ENCODE measurements at places on chromosomes 7 and 10.
A peak's percentile ranks its signal among the peaks of the same experiment; 100 is the strongest.

DNA sequence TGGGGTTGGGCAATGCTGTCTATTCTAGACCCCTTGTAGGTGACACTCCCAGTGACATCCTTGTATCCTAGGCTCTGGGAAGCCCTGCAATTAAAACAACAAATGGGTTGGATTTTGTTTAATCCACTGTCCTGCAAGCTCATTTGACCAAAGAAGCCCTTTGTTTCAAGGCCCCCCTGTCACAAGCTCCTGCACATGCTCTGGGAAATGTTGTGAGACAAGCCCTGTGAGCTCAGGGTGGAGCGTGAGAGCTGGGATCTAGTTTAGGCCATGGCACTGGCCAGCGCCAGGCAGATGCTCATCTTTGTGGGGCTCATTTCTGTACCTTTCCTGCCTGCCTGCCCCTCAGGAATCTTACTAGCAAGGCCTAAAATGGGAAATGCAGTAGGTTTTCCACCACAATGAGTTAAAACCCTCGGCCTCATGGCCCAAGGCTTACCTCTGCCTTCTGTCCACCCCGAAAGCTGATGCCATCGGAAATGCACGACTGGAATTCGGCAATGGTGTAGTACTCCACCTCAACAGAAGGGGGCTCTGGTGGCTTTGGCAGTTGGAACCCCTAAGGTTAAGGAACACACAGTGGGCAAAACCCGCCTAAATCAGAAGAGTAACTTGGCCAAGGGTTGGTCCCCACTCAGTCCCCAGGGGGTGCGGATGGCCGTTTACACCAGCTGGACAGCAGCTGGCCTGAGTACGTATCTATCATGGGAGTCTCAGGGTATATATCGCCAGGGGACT, 112.0 kb downstream of the NEURL1 start:
- no peak for DNase-seq

GRCh38 chr7:94323844-94324243, 70.9 kb upstream of the COL1A2 start:
- DNase-seq: no peak

GRCh38 chr10:114491933-114492332, 87.6 kb upstream of the AFAP1L2 start:
- DNase-seq: no peak

GRCh38 chr10:11260170-11260569, 242.5 kb downstream of the CELF2 start:
- DNase-seq: no peak

DNA sequence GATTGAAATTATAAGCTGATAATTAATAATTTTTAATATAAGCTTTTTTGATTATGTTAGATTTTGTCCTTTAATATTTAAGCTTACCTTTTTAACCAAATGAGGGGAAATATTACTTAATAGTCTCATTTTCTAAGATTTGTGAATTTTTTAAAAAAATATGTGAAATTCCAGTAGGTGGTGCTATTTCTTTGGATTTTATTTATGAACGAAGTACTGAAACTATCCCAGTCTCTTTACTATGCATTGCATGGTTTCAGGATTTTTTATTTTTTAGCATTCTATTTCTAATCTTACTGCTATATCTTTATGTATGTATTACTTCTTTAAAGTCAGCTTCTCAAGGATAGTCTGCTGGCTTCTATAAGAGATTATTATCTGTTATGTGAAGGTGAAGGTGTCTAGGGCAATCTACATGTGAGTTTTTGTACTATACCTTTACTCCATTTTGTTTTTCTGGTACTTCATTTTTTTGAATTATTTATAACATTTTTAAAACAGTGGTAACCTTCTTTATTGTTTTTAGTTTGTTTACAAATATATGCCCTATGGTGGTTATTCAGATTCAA, 78.3 kb downstream of the ATRNL1 start:
- no peak for DNase-seq

DNA sequence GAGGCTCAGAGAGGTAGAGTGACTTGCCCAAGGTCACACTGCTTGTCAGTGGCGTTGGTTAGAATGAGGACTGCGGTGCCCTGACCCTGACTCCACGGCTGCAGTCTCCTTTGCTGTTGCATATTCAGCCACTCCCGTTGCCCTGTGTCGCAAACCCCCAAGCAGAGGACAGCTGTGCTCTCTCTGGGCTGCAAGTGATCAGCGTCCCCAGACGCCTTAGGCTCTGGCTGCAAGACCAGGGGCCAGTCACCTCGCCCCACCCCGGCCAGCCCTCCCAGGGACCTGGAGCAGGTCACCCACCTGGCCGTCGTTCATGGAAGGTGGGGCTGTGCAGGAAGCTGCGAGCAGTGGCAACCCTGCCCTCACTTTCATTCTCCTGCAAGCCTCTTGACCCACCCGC, 51.7 kb upstream of the NANOS1 start:
- DNase-seq: no peak

DNA sequence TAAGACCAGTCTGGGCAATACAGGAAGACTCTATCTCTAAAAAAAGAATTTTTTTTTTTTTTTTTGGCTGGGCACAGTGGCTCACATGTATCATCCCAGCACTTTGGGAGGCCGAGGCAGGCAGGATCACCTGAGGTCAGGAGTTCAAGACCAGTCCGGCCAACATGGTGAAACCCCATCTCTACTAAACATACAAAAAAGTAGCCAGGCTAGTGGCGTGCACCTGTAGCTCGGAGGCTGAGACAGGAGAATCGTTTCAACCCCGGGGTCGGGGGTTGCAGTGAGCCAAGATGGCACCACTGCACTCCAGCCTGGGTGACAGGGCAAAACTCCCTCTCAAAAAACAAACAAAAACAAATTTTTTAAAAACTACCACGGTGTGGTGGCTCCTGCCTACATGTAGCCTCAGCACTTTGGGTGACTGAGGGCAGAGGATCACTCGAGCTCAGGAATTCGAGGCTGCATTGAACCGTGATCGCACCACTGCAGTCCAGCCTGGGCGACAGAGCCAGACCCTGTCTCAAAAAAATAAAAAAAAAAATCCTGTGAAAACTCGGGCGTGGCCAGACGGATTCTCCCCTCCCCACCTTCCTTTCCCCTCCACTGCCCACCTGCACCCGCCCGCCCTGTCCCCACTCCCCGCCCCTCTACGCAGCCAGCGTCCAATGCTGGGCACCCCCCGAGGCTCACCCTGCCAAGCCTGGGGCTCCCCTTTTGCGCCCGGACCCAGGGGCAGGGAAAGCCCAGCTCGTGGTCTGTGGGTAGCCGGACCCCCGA, 745 bp upstream of the ORAI2 start:
- DNase-seq: no peak

GRCh38 chr7:55246171-55246570, 119.0 kb upstream of the LANCL2 start:
- no peak for DNase-seq

GRCh38 chr10:68047122-68047521, 28.0 kb downstream of the HERC4 start:
- no peak for DNase-seq

DNA sequence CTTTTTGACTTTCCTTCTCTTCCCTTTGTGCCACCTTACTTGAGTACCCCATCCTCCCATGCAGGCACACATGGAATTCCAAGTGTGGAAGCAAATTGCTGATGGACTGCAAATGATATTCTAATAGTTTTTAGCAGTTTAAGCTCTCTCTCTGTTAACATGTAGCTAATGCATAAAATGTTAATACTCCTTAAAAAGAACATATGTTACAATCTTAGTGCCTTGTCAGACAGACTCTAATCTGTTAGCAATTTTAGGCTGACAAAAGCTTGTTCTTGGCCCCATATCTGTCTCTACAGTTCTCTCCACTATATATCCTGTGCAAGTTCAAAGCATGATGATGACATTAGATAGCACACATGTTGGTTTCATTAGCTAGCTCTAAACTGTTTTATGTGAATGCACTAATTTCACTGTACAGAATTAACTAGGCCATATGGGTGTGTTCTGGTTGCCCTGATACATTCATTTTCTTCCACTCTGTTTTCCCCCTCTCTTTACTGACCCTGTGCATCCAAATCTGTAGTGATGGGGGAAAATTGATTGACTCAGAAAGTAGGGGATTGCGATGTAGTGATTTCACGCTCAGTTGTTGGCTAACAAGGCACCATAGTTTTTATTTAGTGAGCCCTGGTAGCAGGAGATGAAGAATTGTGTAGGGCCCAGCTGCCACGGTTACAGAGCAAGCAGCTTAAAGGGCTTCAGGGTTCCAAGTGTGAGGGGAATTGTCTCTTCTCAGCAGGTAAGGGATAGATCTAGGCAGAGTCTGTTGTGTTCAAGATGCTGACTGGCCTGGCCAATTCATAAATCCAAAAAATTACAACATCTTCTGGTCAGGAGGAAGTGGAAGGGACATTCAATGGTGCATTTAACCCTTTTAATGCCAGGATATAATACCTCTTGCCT, 114.6 kb upstream of the FZD1 start:
- DNase-seq: no peak

DNA sequence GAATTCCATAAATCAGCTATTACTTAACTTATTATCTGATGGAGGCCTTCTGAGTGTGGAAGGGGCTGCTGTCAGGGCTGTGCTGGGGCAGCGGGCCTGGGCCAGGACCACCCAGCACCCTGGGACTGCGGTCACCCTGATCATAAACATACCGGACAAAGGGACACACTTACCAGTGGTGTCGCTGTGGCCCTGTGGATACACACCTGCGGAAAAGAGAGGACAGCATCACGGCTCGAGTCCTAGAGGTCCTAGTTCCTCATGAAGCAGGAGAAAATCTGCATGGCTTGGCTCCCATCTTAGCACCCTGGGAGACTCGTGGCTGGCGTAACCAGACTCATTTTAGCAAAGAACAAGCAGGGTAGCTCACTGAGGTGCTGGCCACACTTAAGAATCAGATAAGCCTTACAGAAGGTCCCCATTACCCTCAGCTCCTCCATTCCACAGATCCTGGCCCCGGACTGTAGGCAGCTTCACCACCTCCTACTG, 17.7 kb downstream of the IL15RA start:
- no peak for DNase-seq

- no peak for DNase-seq
Observed at GRCh38 chr10:30637881-30638467, 8.4 kb upstream of the LYZL2 start.

DNA sequence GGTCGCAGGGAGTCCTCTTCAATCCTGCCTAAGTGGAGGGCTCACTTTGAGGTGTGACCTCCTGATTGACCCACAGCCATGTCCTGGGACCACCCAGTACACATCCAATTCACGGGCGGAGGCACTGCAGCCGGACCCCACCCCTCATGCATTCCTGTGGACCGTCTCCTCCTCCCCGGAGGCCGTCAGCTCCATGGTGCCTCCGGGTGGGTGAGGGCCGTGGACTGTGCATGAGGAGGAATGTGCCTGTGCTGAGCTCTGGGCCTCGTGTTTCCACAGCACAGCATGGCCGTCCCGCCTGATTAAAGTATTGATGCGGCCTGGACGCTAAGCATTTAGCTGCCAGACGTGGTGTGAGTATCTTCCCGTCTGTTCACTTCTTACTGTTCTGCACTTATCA, 52.8 kb downstream of the CFAP46 start:
- no peak for DNase-seq

DNA sequence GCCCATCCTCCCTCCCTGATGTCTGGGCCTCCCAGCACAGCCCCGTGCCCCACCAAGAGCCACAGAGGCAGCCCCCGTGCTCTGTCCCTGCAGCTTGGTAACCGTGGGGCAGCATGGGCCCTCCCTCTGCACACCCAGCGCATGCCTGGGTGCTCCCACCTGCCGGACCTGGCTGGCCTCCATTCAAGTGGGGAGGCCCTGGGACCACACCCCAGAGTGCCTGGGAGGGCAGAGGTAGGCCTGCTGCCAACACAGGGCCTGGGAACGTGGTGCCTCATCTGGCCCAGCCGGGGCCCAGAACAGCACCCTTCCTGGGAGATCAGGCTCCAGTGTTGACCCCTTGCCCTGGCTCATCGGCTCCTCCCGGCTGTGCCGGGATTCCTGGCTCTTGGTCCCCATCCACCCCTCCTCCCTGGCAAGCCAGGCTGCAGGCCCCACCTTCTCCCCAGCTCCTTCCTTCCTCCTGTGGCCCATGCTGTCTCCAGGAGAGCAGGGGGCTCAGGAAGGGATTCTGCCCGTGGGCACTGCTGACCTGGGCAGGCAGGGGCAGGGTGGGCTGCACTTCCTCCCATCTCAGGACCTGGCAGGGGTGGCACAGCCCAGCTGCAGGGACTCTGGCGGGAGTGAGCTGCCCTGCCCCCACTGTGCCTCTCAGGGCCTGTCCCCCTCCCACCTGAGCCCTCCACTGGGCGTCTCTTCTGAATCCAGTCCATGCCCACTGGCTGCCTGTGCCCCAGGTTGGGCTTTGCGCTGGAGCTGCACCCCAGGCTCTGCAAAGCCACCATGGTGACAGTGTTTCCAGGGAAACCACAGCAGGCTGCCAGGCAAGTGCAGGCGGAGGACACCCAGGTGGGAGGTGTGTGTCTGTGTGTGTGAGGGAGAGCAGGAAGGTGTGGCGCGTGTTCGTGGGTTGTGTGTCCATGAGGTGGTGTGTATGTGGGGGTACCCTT, 32.6 kb downstream of the PWWP2B start:
- peak; percentile 89 for DNase-seq

DNA sequence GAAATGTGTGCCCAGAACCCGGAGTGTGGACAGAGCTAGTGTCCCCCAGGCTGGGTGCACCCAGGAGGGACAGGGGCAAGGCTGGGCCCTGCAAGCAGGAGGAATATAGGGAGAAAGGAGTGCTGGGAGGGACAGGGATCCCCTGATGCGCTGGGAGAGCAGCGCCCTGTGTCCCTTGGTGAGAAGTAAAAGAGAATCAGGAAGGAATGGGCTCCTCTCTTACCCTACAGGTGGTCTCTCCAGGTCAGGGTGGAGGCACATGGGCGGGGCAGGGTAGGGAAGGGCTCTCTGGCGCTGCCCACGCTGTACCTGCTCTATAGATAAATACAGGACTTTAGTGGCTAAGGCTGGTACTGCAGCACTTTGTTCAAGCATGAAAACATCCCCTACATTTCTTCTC, 753.8 kb downstream of the GRID1 start:
- DNase-seq: no peak

- no peak for DNase-seq
Observed at GRCh38 chr10:72274213-72274729, 547 bp downstream of the DDIT4 start.

GRCh38 chr10:123156078-123156477, 1.9 kb downstream of the BUB3 start:
- DNase-seq: no peak

Data from NCI-H1436 (cell line).